ENCODE measurements at places on chromosomes 3 and 15.

DNA sequence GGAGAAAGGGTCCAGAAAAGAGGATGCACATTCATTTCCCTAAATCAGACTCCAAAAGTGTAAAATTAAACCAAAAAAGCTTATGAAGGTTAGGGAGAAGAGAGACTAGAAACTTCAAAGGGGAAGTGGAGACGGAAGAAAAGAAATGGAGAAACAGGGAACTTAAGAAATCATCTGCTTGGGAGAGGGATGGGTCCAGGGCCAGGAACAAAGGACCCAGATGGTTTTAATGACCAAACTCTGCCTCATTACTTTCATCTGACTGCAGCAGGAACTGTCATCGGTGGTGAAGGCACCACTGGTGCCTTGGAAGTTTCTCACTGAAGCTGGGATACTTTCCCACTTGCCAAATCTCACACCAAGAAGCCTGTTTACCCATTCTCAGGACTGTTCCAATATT is 70.5 kb upstream of the SLC4A7 start:
- DNase-seq, result no peak

GRCh38 chr3:194323785-194324735 is 27.1 kb downstream of the CPN2 start:
- DNase-seq, result no peak

DNA sequence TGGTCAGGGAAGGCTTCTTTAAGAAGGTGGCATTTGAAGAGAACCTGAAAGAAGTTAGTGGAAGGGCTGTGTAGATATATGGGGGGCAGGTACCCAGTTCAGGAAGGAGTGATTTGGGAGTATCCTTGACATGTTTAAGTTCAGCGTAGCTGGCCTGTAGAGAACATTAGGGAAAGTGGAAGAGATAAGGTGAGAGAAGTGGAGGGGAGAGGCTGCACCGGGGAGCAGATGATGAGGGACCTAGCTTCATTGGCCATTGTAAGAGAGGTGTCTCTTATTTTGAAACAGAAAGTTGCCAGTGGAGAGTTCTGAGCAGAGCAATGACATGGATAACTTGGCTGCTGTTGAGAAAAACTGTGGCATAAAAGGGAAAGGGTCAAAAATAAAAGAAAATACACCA is 44.6 kb upstream of the MME start:
- no peak for DNase-seq

GRCh38 chr15:88302373-88302772 is 45.8 kb upstream of the NTRK3 start:
- no peak for DNase-seq

DNA sequence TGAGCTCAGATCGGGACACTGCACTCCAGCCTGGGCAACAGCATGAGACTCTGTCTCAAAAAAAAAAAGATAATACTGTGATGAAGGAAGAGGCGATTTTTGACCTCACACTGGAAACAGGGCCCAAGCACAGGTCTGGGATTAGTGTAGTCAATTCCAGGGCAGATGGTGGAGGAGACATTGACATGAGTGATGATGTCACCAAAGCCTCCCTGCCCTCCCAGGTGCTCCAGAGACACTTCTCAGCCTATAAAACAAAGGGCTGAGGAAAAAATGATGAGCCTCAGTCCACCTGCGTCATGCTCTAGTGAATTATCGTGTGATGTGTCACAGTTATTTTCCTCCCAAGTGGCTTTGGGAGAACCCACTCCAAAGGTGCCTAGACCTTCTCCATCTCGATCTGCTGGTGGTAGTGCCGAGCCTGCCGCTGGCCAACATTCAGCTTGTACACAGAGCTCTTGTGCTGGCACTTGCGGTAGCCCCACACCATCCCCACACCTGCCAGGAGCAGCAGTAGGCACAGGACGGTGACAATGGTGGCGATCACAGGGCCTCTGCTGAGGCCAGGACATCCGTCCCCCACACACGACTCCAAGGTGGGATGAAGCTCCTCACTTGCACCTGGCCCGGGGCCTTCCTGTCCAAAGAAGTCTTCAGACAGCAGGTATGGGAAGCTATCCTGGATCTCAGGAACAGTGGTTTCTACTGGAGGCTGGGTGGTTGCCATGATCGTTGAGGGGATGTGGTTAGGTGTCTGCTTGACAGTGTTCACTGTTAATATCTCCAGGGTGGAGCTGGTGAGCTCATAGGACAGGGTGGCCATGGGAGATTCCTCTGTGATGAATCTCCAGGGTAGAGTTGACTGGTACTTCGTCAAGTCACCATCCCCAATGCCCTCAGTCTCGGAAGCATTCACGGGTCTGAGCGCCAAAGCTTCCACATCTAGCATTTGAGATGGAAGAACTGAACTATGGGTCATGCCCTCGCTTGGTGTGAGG is 38.8 kb downstream of the CRTAP start:
- DNase-seq, result no peak

- DNase-seq, result no peak
Measured at GRCh38 chr3:119841808-119842471, 60.0 kb downstream of the NR1I2 start.

- peak; percentile 24 for DNase-seq
Measured at GRCh38 chr3:120450600-120451271, at the start of gene FSTL1. Gene FSTL1, minus strand, starts transcription at chr3:120450992. Its CDS starts 246 bp downstream, at chr3:120450746.

DNA sequence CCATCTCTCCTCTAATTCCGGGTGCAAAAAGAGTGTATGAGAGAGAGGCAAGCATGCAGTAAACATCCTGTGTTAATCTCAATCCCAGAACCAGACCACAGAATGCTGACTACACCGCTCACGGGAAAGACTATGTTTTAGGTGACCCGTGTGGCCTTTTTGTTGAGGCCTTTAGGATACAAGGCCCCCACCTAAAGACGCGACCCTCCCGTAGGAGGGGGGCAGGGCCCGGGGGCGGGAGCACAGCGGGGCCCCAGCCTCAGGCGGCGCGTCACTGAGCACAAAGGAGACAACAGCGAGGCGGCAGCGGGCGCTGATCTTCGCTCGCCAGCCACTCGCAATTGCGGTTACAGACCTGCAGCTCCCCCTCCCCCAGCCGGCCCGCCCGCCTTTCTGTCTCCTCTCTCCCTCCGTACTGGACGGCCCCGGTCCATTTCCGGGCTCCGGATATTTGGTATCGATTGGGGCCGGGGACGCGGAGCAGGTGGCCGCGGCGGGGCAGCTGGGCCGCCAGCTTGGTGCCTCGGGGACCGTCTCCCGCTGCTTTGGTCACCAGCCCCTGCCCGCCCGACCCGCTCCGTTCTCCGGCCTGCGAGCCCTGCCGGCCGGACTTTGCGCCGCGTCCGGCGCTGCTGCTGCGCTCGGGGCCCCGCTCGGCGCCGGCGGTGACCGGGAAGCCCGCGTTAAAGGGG is at the start of gene CCDC50:
CCDC50 (plus strand) TSS at position 433 of the 692 bp plus-strand sequence. CDS start 281 bp downstream, outside the sequence.
- DNase-seq, result peak; percentile 61

DNA sequence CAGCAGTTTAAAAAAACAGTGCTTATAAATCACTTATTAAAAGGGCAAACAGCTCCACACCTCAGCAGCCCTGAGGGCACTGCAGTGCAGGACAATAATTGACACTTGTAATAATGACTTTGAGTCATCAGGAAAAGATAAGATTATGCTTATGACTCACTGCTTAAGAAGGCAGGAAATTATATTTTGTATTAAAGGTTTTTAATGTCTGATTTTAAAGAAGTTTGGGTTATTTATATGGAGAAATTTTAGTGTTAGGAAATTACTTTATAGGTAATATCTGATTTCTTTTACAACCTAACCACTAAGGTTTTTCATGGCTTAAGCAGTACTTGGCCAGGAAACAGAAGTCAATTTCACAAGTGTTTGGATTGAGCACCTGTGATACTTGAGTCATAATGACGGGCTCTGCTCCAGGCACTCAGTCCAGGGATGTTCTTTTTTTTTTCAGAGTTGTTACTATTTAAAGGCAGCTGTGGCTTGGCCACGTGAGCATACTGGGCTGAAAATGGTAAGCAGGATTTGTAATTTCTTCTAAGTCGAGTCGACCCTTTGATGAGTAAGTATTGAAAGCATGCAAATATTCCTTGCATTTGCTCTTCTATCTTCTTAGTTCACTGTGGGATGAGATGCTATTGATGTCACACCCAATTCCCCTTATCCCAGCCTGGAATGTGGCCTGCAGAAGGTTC is 21.6 kb upstream of the SLC6A20 start:
- no peak for DNase-seq

GRCh38 chr15:28974142-28974541 is 88.4 kb downstream of the APBA2 start:
- DNase-seq, result no peak
